Hematopoietic multipotent progenitor cell treated with erythropoietin and hydrocortisone succinate and interleukin-3 and kit ligand, for 4 days (in vitro differentiated cells): ENCODE measurements at places on chromosomes 5 and 9.

GRCh38 chr9:95003689-95004410 lies 277.4 kb downstream of the AOPEP start:
- DNase-seq: peak; percentile 62

DNA sequence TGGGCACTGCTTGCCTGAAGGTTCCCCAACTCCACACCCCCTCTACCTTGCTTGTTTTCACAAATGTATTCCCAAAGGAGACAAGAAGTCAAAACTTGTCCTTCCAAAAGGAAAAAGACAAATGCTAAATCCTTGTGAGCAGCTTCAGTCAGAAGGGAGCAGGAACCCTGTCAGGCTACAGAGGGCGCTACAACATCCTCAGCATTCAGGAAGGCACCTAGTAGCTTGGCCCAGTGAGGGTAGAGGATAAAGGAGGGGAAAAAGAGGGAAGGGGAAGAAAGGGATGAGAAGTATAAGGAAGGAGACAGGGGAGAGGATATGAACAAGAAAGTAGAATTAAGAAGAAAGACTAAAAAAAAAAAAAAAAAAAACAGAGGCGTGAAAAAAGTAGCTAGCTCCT lies 97.5 kb downstream of the MLLT3 start:
- no peak for DNase-seq

GRCh38 chr9:99544526-99544925 lies 277.2 kb upstream of the NR4A3 start:
- no peak for DNase-seq

DNA sequence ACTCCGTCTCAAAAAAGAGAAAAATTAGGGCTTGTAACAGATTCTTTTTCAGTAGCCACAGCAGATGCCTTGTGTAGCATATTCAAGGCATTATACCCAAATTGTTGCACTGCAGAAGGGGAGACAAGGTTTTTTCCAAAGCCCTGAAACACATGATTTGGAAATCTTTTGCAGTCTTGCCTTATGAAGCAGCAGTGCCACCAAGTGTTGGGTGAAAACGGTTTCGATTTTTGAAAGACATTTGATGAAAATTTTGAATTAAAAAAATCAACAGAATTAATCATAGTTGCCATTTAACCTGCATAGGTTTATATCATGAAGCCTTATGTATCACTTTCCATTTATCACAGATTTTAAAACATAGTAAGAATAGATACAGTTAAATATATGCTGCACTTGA lies 479.5 kb downstream of the TAF11L14 start:
- peak; percentile 54 for DNase-seq

DNA sequence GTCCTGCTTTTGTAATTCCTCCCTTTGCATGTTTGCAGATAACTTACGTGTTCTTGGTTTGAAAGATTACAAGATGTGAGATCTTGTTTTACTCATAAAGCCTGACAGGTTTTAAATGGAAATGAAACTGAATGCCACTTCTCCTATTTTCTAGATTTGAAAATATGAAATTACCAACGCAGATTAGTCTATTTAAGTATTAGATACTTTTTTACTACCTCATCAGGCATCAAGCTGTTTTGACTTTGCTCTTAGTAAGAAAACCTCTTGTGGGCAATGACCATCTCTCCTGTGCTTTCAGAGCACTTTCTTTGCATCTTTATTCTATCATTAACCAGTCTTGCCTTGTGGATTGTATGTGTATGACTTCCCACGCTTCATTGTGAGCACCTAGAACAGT lies 3.5 kb downstream of the DMXL1 start:
- no peak for DNase-seq

GRCh38 chr5:83345423-83345822 lies 126.1 kb upstream of the VCAN start:
- DNase-seq: no peak

DNA sequence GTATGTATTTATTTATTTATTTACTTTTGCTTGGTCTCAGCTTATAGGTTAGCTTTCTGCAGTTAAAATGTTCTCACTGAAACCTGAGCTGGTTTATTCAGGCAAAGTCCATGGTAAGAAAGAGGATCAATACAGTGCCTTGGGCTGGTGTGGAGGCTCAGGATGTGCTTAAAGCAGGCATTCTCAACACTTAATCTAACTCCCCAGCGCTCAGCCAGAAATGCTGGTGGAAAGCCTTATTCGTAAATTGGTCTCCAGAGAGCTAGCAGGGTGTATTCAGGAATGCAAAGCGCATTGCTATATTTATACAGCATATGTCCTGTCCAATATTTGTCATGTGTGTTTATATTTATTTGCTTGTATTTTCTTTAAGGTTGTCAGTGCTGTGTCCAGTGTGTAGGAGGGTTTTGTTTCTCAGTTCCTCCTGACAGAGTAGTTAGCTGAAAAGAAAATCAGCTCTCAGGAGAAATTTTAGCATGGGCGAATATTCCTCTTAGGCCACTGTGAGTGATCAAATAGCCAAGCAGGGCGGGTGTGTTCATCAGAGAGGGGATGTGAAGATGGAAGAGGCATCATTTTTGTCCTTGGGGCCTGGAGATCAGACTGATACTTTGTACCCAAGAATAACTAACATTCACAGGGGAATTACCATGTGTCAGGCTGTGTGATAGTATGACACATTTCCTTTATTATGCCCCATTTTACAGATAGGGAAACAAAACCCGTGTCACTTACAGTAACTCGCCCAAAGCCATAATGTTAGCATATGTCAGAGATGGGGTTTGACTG lies 65.8 kb downstream of the DOCK2 start:
- DNase-seq: no peak

GRCh38 chr9:106172265-106172664 lies 477.9 kb downstream of the TMEM38B start:
- no peak for DNase-seq

DNA sequence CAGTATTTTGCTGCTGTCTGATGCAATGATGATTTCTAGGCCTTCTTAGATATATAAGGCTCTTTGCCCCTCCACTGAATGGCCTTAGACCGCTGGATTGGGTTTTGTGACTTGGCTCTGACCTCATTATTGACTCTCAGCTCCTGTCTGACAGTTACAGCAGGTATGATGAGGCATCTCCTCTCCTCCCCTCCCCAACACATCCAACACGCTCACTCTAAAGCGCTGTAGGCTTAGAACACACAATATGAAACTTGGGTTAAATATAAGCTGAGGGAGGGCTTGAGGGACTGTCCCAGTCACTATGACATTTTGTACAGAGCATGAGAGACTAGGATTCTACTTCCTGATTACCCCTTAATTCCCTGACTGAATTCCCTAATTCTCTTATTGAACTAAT lies 18.8 kb upstream of the CER1 start:
- no peak for DNase-seq

GRCh38 chr5:125863579-125863978 lies 559.6 kb upstream of the GRAMD2B start:
- DNase-seq: no peak

DNA sequence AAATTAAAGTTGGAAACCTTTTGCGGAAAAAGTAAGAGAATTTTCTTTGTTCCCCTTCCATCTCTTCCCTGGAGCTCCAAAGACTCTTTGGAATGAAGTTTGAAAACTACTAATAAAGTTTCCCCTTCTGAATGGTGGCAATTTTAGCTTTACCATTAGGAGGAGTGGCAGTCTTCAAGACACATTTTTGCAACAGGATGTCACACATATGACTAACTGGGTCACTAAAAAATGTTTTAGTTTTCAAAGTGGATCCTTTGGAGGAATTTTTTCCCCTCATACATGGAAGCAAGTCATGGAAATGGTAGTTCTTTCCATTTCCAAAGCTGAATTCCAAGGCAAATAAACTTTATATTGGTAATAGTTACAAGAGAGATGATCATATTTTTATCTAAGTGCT lies 15.6 kb downstream of the FBXO4 start:
- no peak for DNase-seq

GRCh38 chr9:90881648-90882047 lies 80.0 kb downstream of the SYK start:
- no peak for DNase-seq

- no peak for DNase-seq
Measured at GRCh38 chr9:11086561-11086960, 473.8 kb upstream of the PTPRD start.

GRCh38 chr9:122442568-122442967 lies 35.2 kb downstream of the OR1J1 start:
- no peak for DNase-seq

GRCh38 chr9:2688636-2689035 lies 28.7 kb upstream of the KCNV2 start:
- no peak for DNase-seq

DNA sequence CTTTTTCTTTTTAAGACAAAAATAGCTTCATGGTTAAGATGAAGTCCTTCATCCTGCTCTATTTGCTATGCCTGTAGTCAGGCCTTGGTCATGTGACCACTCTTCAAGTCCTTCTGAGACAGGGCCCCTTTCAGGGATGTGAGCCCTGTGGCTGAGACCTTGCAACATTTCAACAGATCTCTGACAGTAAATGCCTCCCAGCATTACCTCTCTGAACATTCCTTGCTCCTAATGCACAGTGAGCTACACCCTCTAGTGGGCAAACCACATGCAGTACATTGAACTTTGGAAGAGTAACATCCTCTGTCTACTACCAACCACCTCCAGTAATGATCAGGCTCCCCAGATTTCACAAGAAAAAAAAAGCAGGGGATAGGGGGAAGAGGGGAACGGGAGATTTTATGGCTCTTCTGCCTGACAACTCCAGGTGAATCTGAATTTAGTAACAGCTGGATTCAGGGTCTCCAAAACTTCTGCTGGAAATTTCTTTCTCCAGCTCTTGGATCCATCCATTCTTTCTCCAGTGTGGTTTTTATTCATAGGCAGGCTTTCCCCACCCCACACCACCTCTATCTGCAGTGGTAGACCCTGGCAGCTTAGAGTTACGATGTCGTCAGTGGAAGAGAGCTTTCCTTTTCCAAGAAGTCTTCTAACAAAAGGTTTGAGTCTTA lies 8.9 kb upstream of the FBXO38 start:
- peak; percentile 82 for DNase-seq

DNA sequence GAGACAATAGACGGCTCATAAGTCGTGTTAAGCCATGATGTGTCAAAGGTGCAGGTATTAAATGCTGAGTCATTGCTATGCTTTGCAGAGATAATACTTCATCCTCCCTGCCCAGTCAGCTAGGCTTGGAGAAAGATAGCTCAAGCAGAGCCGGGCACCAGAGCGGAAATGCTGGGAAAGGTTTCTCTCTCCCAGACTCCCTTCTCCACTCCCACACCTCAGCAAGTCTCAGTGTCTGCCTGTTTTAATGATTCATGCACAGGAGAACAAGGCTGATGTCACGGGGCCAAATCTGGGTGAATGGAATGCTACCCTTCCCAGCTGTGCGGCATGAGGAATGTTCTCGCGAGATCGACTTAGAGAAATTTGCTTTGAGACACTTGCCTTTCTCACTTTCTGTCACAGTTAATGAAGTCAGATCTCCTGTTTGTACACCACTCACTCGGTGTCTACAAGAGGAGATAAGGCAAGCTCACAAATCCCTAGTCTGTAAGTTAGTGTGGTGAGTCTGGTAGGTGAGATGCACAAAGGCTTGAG lies 204.4 kb downstream of the EFNA5 start:
- DNase-seq: peak; percentile 8

DNA sequence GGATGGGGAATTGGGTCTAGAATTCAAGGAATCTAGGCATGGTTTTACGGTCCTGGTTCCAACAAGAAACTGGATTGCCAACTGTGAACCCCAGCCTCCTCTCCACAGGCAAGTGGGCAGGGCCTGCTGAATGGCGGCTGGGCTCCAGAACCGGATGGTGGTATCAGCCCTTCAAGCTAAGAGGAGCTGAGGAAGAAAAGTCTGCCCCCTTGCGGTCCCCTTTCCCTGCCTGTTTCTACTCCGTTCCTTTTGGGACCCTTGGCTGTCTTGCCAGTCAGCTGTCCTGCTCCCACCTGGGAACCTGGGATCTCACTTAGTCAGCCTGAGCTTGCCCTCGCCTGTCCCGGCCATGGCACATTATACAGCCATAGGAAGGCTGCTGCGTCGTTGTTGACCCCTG lies 234.4 kb upstream of the DAPK1 start:
- peak; percentile 9 for DNase-seq

- no peak for DNase-seq
Measured at GRCh38 chr9:78236551-78236910, 656 bp downstream of the CEP78 start.

- DNase-seq: no peak
Measured at GRCh38 chr9:117444501-117444900, 29.6 kb upstream of the ASTN2 start.

DNA sequence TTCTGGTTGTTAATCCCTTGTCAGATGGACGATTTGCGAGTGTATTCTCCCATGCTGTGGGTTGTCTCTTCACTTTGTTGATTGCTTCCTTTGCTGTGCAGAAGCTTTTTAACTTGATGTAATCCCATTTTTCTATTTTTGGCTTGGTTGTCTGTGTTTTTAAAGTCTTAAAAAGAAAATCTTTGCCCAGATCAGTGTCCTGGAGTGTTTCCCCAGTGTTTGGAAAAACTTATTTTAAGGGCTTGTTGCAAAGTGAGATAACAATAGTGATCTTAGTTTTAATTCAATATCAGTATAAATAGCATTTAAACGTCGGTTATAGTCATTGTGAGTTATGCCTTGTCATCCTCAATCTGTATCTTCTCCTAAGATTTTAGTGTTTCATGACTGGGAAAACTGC lies 329.5 kb downstream of the CCDC171 start:
- DNase-seq: no peak

DNA sequence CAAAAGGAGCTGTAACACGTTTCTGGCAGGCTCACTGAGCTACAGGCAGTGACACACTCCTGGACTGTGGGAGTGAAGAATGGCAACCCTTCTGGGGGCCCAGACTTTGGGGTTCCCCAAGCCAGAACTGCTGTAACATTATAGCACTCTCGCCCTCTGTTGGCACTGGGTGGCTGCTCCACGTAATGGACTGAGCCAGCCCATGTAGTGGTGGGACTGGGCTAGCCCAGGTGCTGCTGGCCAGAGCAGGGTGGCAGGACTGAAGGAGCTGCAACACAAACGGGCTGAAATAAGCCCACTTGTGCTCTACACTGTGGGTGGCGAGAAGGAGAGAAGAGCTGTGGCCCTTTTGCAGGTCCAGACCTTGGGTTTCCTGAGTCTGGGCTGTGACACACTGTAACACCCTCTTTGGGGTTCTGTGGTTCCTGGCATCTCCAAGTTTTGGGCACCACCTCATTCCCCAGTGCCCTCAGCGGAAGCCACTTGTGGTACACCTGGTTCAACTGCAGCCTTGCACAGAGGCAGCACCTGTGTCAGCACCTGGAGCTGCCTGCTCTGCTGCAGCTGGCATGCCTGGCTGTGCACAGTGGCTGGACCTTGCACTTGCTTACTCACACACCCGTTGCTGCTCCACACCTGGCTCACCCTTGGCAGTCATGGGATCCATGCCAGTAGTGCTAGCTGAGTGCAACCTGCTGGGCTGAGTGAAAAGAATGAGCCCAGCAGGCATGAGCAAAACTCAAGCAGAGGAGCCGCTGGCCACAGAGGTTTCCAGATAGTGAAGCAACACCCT lies 95.0 kb upstream of the PRR16 start:
- no peak for DNase-seq

- peak; percentile 59 for DNase-seq
Measured at GRCh38 chr9:114676901-114677300, 5.1 kb downstream of the TEX48 start.

GRCh38 chr5:1480217-1480616 lies 35.0 kb upstream of the SLC6A3 start:
- no peak for DNase-seq

DNA sequence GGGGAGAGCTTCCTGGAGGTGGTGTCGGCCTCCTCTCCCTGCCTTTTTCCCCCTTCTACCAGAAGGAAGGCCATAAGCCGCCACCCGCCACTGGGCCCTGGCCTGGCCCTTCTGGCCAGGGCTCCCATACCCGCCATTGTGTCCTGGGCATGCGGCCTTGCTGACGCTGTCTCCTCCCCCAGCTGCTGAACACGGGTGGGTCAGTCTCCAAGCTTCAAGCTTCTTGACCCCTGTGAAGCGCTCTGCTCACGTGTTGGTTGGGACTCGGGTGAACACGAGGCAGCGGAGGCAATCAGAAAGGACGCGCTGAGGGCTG lies 24.2 kb upstream of the UBAC1 start:
- no peak for DNase-seq
